ENCODE measurements at places on chromosomes 6 and 20.

DNA sequence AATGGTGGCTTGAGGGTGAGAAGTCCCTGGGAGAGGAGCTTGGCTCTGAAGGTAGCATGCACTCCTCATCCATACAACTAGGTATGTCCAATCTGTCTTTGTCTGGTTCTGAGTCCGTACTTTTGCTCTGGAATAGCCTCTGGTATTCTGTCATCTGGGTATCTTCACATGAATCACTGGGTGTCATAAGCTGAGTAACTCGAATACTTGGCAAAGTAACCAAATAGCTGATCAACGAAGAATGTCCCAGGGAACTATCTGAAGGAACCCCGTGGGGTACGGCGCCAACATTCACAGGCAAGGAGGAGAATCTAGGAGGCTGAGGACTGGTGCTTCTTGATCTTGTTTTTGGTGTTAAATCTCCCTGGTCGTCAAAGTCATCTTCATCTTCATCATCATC lies 184.8 kb downstream of the HIVEP2 start:
- no peak for DNase-seq

DNA sequence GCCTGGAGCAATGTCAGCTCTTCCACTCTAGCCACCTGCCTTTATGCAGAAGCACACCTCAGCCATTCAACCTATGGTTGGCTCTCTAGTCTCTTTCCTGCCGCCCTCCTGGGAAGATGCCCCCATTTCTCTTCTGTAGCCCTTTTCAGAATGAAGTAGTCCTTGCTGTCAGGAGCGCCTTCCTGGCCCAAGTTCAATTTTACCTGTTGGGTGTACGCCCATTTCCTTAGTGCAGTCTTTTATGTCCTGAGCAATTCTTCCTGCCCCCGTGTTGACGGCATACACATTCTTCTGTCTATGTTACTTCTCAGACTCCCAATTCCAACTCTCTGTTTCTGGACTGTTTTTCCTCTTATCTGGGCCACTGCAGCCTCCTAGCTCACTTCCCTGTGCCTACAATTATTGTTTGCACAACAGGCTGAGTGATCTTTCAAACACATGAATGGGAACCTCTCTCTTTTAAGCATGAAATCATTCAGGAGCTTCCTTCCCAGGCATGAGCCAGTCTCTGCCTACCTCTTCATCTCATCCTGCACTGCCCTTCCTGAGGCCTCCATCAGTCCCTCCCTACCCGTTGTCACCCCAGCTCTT lies 389.2 kb downstream of the CD83 start:
- no peak for DNase-seq

GRCh38 chr6:137155830-137156229 lies 17.6 kb downstream of the IL22RA2 start:
- no peak for DNase-seq

DNA sequence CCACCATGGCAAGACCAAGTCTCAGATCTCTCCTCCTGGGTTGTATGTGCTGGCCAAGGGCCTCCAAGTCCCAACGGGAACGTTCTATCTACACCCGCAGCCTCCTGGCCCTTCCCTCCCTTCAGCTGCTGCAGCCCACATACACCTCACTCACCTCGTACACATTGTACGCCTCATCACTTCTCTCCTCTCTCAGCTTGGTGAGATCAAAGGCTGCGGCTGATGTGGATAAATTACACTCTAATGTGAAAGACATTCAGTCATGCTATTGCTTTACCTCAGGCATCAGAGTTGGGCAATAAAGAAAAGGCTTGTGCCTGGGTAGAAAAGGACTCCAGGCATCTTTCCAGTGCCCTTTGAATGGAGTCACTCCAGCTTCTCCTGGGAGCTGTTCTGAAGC lies 135.3 kb upstream of the FOXQ1 start:
- DNase-seq = no peak

DNA sequence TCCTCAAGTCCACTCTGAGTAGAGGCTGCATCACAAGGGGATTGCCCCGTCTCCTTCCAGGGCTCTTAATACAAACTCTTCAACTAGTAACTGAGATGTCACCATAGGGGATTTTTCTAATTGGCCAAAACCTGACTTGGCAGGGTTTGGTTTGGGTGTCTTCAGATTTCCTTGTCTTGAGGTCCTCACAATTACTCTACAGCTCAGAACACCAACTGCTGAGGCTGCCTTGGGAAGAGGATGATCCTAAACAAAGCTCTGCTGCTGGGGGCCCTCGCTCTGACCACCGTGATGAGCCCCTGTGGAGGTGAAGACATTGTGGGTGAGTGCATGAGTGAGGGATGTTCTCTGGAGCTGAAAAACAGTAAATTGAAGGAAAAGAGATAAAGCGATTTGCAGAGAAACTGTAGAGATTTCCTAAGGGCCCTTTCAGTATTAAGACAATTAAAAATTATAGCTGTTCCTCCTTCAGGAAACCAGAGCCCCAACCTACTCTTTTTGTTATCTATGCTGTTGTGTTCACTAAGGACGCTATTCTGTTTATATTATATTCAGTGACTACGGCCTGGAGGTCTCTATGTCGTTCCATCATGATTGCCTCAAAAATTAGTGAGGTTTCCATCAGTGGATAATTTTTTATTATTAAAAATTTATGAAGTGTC lies at the start of gene HLA-DQA1:
HLA-DQA1 (plus strand) TSS at position 188 of the 662 bp plus-strand sequence; CDS start at position 241, 53 bp downstream.
- DNase-seq = peak; percentile 26

- no peak for DNase-seq
These were observed at the start of gene C20orf141 for GRCh38 chr20:2814587-2815051. Gene C20orf141, plus strand, starts transcription at chr20:2814987. Its CDS starts 198 bp downstream, at chr20:2815185.

DNA sequence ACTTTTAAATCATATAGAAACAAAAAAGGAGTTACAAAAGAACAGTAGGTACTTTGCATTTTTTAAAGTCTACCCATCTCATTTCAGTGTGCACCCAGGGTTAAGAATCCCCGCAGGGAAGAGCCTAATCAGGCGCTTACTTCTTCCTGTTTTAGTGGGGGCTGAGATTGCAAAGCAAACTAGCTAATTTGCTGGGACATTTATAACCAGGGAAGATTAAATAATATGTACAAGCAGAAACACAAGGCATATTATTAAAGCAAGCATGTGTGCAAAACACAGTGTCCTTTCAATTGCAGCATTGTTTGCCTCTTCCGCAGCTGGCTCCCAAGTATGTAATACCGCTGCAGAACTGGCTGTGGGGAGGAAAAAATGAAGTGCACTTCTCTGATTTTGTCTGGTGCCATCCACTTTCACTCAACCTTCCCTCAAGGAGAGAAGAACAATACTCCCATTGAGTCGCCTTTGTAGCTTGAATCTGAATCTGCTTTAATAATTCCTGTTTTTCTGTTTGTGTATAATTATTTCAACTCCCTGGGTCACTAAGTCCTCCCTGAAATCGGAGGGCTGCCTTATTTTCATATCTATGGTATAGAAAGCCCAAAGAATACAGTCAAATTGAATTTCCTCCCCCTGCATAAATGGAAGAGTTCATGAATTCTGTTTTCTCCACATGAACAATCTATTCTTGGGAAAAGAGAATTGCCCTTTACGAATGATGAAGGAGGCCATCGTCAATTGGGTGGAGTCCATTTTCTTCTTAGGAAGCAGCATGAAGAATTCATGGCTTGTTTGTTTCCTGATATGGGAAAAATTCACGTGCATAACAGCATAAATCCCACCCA lies 23.3 kb upstream of the BCAS1 start:
- DNase-seq = no peak

DNA sequence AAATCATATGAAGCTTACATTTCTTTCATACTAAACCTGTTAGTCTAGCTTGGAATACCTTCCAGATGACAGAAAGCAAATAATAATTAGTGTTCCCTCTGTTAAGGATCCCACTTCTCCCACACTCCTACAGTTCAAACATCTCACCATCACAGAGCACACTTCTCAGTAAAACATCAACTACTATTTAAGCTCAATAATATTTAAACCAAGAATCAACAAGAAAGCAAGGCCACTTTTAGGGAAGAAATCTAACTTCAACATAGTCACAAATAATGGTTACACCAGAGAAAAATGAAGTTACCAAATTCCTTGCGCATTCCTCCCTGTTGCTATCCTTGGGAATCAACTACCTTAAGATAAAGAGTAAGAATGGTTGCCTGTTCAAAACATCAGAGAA lies 1.6 kb downstream of the SNX14 start:
- DNase-seq = no peak

GRCh38 chr6:114419175-114419574 lies 76.4 kb upstream of the HS3ST5 start:
- DNase-seq = no peak

DNA sequence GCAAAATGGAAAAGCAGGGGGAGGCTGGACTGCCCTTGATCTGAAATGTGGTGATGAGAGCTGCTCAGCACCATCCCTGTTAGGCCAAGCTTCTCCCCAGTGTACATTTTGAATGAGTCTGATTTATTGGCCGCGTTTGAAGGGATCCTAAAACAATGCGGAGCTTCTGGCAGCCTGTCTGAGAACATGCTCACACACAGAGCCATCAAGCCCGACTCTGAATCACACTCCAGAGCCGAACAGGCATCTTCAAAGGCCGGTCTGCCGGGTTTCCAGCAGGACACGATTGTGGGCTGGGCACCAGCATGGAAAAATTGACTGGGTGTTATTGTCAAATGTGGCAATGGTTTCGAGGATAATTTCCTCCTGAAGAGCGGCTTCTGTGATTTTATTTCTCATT lies 235.9 kb downstream of the TFAP2C start:
- no peak for DNase-seq

DNA sequence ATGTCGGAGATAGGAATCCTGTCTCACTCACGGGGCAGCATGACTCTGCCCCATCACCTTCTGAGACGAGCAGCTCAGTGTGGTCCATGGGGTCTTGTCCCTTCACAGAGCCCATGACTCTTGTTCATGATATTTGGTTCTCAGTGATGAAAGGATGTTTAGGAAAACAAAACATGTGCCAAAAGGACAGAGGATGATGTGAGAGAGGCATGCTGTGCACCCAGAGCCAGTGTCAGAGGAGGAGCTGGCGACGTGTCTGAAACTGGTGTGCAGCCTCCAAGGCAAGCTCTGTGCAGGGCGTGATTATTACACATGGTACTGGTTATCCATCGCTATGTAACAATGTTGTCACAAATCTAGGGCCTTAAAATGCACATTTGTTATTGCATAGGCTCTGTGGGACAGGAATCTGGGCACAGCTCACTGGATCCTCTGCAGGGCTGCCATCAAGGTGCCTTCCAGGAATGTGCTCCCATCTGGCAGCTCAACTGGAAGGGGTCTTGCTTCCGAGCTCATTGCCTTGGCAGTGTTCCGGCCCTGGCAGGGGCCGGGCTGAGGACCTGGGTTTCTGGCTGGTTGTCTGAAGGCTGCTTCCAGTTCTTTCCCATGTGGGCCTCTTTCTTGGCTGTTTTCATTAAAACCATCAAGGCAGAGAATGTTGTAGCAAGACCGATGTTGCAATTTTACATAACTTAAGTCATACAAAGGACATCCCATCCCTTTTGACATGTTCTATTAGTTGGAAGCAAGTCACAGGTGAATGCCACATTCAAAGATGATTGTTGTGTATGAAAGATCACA lies 175.4 kb downstream of the ERMARD start:
- no peak for DNase-seq

- DNase-seq = no peak
These were observed 16.3 kb downstream of the ROS1 start for GRCh38 chr6:117409420-117409819.

DNA sequence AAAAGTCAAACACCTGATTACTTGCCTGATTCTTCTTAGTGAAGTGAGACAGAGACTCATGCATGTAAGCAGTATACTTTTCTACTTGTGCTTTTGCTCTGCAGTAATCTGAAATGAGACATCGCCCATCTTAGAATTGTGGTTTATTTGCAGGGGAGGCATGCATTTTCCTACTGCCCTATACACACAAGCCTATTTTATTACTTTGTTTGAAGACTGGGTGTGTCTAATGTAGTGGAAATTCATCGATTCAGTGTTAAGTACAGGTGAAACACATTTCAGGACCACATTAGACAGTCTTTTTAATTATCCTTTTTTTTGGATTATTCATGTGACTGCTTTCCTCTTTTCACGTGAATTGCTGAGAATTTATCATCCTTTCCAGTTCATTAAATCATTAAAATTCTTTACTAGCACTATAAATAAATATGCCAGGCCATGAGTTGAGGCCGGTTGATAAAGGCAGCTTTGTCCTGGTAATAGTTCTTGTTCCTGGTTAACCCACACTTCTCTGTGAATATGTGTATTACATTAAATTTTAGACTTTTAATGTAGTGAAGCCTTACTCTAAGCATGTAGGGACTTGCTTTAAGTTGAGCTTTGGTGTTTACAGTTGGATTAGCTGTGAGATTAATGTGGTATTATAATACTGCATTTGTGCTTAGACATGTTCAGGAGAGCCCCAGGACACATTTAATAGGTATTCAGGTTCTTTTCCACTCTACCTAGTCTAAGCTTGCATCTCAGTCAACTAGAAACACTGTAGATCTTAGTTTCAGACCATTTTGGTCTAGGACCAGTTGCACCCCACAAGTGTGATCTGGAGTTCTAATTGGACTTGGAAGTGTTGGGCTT lies 10.8 kb upstream of the BTBD3 start:
- no peak for DNase-seq

GRCh38 chr20:36084897-36085613 lies 69.5 kb upstream of the EPB41L1 start:
- DNase-seq = no peak

- DNase-seq = no peak
These were observed 17.1 kb downstream of the SYNJ2 start for GRCh38 chr6:157998707-157999167.

All from GM18507 (cell line).